Cortex of kidney (tissue), 1 donor: ENCODE measurements at places on chromosomes 7 and 10.

DNA sequence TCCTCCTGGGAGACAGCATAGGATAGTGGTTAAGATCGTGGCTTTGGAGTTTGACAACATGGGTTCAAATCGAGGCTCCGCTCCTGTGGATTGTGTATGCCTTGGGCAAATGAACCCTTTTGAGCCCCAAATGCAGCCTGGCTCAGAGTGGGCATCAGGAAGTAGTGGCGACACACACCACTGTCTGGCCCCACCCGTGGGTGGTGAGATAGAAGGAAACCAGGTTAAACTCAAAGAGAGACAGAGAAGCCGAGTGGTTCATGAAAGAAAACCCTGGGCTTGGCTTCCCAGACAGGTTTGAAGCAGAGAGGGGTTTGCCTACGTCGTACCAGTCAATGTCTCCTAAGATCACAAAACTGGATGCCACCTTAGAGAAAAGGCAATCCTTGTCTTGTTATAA, 57.7 kb downstream of the PRTFDC1 start:
- DNase-seq = no peak

DNA sequence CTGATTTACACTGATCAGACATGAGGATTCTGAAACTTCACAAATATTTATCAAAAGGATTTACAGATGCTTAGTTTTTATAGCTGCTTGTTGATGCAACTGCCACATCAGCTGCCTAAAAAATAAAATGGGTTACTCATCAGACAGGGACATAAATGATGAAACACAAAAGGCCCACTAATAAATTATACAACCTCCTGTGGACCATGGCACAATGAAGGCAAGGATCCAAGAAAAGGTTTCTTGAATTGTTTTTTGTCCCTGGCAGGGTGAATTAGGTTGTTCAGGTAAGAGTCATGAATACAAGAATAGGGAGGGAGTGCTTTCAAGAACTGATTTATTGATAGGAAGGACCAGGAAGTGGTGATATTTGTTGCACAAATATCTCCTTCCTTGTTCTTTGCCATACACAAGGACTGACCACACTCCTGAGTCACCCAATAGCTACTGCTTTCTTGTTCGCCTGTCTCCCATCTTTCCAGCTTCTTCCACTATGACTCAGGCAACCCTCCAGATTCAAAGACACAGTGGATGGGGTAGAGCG, 234.5 kb downstream of the AHR start:
- DNase-seq = no peak

DNA sequence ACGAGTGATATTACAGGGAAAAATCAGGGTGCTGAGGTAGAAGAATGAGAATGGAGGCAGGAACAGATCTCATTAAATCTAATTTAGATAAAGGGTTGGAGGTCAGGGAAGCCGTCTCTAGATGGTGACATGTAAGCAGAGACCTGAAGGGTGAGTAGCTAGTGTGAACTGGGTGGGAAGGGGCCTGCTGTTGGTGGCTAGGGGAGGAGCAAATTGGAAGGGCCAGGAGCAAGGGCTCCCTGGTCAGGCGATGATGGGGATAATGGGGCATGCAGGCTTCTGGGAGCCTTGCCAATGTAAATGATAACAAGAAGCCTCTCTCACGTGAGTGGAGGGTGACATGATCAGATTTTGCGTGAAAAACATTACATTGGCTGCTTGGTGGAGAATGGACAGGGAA, 76.3 kb downstream of the WDFY4 start:
- DNase-seq = no peak

DNA sequence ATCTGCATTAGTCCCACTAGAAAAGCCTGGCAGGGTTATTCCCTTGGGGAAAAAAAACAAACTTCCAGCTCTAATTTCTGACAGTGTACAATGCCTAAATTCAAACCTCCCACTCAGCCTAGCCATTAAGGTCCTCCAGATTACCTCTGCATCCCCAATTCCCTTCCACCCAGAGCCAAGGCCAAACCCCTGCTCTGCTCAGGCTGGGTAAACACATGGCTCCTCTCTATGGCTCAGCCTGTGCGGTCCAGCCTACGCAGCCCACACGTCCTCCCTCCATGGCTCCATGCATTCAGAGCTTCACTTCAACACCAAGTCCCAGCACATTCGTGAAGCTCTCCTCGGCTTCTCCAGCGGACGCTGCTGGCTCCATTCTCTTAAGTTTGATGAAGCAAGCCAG, 5.2 kb downstream of the DLG5 start:
- no peak for DNase-seq

DNA sequence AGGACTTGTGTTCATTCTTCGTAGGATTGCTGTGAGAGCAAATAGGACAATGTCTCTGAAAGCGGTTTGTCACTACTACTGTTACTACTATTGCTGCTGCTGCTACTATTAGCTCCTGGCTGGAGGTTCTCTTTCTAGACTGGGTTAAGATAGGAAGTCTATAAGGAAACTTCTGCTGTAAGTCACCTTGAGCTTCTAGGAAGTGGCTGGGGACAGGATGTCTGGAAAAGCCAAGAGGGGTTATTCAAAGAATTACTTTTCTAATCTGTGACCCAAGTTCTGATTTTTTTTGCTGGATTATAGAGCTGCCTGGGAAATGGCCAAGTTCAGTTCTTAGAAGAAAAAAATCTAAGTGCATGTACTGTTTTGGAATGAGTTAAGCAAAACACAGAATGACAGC, 62.2 kb downstream of the NAMPT start:
- no peak for DNase-seq

DNA sequence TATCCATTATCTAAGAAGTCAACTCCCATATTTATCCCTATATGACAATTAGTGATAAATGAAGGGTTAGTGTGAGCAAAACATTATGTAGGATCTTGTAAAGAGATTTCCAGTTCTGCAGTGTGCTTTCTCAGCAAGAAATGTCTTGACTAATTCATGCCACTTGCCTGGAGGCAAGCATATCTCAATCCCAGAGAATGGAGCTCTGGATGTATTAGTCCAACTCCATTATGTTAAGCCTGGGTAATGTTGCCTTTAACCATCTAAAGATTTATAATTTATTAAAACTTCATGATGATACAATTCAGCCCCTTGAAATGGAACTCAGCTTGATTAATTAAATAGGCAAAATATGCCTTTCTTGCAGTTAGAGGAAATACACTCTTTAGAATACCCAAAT, 1079.9 kb upstream of the LRRTM3 start:
- no peak for DNase-seq

DNA sequence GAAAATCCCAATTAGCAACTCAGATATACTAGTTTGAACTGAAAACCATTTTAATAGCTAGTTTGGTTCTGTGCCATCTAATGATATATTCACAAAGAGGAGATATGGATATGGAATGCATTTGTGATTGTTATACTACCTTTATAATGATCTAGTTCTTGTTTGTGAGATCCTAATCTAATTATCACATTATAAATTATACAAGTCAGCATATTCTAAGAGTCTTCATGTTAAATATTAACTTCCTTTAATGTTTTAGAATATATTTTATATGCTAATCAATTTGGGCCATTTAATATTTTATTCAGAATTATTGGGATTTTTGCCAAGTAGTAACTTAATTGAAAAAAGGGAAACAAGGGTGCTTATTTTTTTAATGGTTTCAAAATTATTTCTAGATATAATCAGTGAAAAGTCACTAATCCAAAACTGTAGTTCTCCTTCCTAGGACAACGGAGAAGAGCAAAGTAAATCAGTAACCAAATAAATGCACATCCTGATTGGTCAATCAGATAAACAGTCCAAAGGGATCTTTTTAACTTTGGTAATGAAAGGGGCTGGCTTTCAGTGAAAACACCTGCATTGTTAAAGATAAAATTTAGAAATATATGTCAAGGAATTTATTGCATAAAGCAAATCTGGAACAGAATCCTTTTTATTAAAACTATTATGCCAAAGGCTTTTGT, 173.9 kb upstream of the MEOX2 start:
- DNase-seq = no peak

GRCh38 chr7:134737566-134738345, 41.7 kb upstream of the CALD1 start:
- no peak for DNase-seq

DNA sequence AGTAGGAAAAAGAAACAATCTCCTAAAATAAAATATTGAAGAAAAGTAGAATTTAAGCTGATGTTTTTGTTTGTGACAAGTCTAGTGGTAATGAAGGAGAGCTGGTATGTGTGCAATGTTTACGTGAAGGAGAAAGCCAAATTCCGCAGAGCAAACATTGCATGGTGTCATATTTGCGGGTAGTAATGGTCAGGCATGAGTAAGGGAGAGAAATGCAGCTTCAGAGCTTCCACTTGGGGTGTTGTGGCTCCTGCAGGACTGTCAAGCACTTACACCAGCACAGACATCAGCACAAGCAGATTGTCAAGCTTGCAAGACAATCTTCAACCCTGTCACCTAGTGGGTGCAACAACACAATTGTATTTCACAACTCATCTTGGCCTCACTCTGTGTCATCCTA, 136.5 kb upstream of the ETV1 start:
- no peak for DNase-seq

DNA sequence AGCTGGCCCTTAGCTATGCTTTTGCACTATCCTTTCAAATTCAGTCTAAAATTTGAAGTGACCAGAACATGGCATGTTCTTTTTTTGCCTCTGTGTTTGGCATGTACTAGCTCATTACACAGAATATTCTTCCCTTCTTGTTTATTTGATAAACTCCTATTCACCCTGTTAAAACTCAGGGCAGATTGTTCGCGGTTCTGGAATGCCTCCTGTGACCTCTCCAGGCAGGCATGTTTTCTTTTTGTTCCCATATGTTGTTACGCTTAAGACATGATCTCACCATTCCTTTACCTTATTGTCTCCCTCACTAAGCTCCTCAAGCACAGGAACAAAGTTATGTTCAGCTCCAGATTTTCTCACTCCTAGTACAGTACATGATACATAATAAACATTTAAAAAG, 181.7 kb downstream of the CCSER2 start:
- DNase-seq = no peak

DNA sequence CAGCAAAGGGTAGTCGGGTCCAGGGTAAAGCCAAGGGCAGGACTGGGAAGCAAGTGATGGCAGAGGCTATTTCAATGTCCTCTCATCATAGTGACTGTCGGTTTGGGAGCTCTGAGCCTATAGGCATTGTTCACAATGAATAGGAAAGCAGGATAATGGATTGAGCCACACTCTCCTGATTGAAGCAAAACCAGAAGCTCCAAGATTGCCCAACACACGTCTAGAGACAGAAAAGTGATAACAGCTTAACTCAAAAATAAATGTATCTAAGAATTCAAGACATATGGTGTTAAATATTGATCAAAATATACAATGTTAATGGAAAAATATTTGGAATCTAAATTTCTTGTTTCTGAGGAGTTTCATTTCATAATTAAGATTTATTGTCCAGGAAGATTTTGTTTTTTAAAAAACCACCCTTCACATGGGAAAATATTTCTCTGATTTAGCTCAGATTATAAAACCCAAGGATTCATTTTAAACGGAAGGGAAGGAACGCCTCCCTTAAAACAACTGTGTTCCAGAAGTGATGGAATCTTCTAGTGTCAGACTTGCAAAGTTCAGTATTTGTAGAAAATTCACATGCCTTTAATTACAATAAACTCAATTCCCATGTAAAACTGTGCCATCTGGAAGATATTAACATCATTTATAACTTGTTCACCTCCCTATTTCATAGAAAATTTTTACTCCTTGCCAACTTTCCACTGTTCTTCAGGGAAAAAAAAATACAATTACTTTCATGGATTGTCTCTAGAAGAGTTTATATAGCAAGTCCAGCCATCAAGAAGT, 54.5 kb downstream of the NRP1 start:
- DNase-seq = no peak

- DNase-seq = no peak
Measured at GRCh38 chr10:116720241-116720643, 22.1 kb downstream of the HSPA12A start.

DNA sequence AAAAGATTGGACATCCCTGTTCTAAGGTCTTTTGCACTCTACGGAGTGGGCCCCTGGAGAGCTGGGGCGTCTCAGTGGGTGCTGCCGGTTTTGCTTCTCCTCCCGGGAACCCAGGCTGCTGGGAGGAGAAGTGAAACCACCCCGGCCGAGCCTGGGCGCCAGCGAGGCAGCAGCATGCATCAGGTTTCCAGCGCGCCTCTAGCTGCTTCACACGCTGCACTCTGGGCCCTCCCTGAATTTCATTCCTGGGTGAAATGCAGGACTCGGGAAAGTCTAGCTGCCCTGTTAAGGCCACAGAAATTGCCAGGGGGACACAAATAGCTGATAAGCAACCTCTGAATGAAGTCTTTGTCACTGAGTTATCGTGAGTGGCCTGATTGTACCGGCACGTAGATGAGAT, 127.4 kb downstream of the TRRAP start:
- no peak for DNase-seq

DNA sequence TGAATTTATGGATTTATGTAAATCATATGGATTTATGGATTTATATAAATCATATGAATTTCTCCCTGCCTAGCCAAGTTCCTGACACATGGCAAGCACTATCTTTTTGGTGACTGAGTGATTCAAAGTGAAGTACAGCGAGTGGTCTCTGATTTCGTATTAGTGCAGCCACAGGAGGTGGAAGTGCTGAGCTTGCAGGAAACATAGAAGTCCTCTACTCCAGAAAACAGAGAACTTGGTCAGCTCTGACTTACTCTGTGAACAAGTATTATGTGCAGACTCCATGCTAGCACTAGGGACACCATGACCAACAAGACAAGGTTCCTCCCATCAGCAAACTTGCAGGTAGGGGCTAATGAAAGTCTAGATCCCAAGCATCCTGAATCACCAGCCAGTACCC, 28.5 kb downstream of the CYP3A5 start:
- no peak for DNase-seq

- DNase-seq = no peak
Measured at GRCh38 chr10:50968386-50969091, 83.1 kb upstream of the A1CF start.

DNA sequence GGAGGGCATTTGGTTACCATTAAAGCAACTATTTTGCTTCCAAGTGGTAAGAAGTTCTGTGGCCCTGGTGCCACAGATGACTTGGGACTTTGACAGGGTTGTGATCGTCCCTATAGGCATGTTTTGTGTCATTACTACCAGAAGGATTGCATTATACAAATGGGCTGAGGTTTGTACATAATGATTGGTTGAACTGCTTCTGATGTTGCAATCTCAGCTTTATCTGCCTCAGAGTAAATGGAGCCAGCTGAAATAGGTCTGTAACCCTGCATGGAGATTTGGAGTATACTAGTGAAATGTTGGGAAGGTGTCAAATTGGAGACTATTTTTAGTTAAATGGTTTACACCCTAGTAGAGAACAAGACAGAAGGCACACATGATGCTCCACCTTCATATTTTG, 46.1 kb upstream of the SEPTIN7 start:
- DNase-seq = no peak

GRCh38 chr7:103418241-103418640, 27.8 kb downstream of the SLC26A5 start:
- DNase-seq = no peak

DNA sequence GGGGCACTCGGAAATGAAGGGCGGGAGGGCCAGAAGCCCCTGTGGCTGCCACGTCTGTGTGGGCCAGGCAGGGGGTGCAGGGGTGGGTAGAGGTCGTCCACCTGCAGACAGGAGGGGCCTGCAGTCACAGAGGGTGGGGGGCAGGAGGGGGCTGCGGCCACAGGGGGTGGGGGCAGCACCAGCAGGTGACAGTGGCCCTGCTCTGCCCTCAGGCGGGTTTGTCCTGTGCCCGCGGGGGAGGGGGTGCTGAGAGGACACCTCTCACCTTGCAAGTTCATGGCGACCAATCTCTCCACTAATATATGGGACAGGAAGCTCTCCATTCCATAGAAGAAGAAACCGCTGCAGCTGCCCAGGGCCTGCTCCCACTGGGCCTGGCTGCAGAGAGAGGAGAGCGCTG, 26.6 kb upstream of the NKX6-2 start:
- no peak for DNase-seq
